CD4-positive, alpha-beta T cell treated with Interleukin-15 for 4 hours (primary cell): ENCODE measurements at places on chromosomes 6 and 20.

DNA sequence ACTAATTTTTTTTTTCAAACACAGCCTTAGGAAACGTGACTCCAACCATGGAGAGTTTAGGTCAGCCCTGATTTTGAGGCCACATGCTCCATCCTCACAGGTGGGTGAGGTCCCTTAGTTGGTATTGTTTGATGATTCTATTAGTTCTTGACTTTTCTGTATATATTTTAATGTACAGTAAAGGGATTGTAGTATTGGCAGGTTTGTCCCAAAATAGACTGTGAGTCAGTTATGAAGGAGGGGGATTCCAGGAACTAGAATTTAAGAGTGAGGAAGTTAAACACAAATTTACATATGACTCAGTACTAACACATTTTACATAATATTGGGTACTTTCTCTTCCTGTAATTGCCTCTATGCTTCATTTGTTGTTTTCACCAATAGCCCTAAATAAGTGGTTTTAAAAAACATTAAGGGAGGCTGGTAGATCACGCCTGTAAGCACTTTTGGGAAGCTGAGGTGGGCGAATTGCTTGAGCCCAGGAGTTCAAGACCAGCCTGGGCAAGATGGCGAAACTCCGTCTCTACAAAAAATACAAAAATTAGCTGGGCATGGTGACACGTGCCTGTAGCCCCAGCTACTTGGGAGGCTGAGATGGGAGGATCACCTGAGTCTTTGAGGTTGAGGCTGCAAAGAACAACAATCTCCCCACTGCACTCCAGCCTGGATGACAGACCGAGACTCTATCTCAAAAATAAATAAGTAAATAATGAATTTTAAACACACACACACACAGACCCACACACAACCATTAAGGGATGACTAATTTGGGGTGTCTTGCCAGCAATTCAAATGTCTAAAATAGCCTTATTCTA lies 81.8 kb downstream of the SGK1 start:
- DNase-seq = peak; percentile 74

DNA sequence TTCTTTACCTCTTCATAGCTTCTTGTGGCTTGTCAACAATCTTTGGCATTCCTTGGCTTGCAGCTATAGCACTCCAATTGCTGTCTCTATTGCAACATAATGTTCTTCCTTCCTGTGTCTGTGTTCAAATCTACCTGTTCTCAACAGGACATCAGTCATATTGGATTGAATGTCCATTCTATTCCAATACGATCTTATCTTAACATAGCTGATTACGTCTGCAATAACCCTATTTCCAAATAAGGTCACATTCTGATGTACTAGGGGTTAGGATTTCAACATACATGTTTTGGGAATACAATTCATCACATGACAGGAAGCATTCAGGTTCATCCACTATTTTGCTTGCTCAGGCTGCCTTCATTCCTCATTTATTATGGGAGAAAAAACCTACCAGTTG lies 684.4 kb upstream of the CITED2 start:
- no peak for DNase-seq

DNA sequence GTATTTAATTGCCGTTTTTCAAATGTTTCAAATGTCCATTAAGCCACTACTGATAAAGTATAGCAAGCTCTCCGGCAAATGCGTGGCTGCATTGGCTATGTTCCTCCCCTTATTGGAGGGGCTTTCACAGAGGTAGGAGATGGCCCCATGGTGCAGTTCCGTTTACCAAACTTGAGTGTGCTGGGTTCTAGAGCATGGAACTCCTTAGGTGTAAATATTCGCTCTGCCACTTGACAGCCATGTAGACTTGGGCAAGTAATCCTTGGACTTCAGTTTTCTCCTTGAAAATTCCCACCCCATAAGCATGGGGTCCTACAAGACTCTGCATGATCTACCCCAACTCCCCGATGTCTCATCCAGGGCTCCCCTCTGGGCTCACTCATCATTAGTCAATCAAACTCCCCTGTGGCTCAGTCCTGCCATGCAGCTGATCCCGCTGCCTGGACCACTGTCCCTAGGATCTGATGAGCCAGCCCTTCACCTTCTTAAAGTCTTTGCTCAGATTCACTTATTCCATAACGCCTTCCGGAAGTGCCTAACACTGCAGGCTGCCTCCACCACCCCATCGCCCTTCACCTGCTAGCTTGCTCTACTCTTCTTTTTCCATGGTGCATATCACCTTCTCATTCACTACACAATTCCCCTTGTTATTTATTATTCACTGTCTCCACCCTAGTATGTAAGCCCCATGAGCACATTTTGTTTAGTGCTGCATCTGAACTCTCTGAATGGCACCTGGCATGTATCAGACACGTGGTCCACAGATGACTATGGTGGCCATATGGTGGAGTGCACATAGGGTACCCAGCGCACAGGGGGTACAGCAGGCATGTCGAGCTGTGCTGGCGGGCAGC lies 18.8 kb downstream of the PRR18 start:
- no peak for DNase-seq

DNA sequence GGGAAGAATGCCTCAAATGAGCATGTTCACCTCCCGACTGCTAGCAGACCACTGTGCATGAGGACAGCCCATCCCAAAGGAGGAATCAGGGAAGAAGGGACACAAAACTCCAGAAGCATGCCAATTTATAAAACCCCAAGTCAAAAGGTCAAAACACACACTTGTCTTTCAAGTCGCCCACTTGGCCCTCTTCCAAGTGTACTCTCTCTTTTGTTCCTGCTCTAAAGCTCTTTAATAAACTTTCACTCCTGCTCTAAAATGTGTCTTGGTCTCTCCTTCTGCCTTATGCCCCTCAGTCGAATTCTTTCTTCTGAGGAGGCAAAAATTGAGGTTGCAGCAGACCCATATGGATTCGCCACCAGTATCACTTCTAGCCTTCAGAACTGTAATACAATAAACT lies 33.9 kb upstream of the TPBG start:
- DNase-seq = no peak

DNA sequence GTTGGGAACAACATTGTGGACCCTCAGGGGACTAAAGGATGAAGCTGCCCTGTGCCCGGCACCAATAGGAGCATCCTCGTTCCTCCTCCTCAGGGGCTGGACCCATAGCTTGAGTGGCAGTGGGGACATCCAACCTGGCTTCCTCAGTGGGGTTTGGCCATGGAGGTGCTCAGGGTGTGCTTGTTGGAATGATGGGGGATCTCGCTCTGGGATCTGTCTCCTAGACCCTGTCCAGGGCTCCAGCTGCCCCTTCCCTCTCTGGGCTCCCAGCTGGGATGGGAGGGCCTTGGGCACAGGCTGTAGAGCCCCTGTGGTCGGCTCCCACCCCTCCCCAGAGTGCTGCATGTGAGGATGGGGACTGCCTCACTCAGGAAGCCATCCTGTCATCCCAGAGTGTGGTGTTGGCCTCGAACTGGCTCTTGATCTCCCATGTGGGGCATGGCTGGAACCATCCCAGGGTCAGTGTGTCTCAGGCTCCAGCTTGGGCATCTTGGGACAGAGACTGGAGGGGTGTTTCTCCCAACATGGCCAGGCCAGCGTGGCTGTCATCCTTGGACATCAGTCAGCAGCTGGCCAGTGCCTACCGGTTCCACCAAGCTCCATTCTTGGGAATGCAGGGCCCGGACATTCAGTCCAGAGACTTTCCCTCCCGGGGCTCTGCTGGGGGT lies 9.5 kb upstream of the MYT1 start:
- DNase-seq = no peak

- DNase-seq = no peak
These were observed 31.3 kb upstream of the AFDN start for GRCh38 chr6:167795321-167795811.

DNA sequence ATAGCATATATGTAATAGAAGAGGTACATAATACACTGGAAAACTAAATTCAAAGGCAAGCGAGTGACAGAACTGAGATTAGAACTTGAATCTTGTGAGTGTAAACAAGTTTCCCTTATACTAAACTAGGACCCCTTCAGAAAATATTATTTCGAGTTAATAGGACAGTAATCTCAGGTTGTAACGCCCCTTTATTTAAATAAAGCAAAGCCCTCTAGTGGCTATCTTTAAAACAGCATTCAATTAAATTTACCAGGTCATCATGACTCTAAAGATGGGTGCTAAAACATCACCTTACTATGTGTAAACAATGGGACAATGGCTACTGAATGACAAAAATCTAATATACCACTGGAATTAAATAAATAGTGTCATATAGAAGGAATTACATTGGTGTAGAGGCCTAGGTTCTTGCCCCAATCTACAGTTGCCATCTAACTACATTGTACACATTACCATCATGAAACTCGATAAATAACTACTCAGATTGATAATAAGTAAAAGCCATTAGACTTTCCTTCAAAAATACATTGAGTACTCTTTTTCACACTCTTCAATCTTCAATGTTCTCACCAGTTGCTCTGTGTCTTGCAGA lies 255.4 kb upstream of the IRAK1BP1 start:
- no peak for DNase-seq

DNA sequence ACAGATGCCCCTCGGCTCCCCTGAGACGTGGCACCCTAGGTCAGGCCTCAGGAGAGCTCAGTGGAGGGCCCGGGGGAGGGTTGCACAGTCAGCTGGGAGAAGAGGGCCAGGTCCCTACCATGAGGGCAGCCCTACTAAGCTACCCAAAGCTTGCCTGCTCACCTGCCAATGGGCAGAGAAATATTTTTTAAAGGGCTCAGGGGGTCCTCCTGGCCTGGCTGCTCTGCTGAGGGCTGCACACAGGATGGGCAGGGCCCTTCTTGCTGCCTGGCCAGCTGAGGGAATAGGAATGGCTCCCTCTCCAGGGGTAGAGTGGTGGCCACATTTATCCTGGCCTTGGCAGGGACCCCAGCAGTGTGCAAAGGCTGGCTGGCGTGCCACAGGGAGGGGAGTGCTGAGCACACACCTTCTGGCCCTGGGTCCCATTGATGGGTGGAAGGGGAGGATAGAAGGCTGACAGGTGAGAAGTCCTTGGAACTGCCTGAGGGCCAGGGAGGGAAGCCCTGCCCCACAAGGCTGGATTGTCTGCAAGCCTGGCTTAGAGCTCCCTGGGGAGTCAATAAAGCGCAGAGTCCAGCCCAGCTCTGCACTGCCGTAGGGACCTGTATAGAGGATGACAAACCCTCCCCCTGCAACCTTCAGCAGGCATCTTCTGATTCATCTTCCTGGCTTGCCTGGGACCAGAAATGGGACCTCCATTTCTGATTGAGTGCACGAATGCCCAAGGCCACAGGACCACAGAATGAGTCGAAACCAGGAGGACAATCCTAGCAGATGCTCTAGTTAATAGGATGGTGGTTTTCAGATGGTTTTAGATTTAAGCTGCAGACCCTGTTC lies 62.1 kb downstream of the NOL4L start:
- no peak for DNase-seq

GRCh38 chr6:23414051-23414445 lies 712.0 kb upstream of the NRSN1 start:
- DNase-seq = no peak

DNA sequence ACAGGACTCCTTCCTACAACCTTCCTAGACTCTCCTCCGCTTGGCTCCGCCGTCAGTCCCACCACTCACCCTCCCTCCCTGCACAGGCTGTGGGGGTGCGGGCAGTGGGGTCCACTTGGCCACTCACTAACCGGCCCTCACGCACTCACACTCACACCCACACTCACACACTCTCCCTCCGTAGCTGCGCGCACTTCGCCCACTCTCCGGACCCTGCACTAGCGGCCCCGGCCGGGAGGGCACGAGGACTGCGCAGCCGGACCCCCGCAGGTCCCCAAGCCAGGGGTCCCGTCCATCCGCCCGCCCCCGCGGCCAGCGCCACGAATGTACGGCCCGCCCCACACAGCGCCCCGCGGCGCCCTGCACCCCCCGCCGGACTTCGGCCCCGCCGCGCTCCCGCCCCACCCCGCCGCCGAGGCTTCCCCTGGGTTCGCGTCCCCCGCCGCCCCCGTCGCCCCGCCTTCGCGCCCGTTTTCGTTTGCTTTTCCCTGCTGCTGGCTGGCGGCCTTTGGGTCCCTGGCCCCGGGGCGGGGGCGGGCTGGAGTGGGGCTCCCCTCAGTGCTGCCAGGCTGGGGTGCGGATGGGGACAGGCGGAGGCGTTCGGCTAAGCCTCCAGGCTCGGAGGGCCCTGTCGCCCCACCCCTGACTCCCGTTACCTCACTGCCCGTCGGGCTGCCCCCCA lies 23.0 kb upstream of the SLC22A7 start:
- DNase-seq = peak; percentile 11

- peak; percentile 88 for DNase-seq
These were observed at the start of gene EZR for GRCh38 chr6:158819213-158819976. EZR (minus strand) TSS chr6:158819368; CDS start chr6:158818093, 1,275 bp downstream.

GRCh38 chr6:132465530-132466485 lies 47.1 kb downstream of the STX7 start:
- no peak for DNase-seq

GRCh38 chr6:106082735-106083398 lies 3.3 kb upstream of the PRDM1 start:
- DNase-seq = no peak

- DNase-seq = no peak
These were observed 159.2 kb upstream of the COL21A1 start for GRCh38 chr6:56406276-56407269.

DNA sequence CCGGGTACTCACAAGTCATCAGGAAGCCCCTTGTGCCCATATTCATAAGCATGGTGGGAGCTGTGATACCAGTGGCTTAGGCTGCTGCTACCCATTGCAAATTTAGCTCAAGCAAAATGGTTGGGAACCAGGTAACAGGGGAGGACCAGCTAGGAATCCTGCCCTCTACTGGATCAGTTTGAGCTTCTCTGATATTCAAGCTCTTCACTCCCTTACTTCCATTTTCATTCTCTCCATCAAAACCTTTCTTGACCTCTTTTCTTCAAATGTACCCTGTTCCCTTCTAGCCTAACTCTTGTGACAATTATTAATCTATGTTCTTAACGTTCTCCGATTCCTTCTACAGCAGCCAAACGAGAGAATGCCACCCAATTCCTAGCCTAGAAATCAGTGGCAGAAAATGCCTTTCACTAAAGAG lies 9.7 kb downstream of the NOL7 start:
- peak; percentile 32 for DNase-seq

GRCh38 chr6:21928827-21929226 lies 335.3 kb downstream of the SOX4 start:
- no peak for DNase-seq

GRCh38 chr20:63844511-63844991 lies 13.5 kb upstream of the ZBTB46 start:
- DNase-seq = no peak

- no peak for DNase-seq
These were observed 6.3 kb upstream of the GTF3C6 start for GRCh38 chr6:110951986-110952794.

DNA sequence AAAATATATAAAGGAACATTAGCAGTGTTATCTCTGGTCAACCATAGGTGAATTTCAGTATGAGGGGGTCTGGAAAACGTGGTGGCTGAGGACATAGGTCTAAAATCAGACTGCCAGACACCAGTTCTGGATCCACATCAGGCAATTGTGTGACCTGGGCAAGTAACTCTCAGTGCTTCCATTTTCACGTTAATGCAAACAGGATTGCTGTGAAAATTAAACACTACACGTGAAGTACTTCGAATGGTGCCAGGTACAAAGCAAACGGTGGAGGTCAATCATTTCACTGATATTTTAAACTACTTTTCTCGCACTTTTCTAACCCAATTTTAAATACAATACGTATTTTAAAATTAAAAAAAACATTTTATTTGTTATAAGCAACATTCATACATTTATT lies 315.7 kb downstream of the TRDN start:
- no peak for DNase-seq

GRCh38 chr20:48349656-48350055 lies 478.1 kb downstream of the PREX1 start:
- DNase-seq = no peak
